DND-41 (cell line): ENCODE measurements at places on chromosomes 3 and 15.

GRCh38 chr3:42123012-42123581, 31.9 kb downstream of the TRAK1 start:
- DNase-seq = no peak

DNA sequence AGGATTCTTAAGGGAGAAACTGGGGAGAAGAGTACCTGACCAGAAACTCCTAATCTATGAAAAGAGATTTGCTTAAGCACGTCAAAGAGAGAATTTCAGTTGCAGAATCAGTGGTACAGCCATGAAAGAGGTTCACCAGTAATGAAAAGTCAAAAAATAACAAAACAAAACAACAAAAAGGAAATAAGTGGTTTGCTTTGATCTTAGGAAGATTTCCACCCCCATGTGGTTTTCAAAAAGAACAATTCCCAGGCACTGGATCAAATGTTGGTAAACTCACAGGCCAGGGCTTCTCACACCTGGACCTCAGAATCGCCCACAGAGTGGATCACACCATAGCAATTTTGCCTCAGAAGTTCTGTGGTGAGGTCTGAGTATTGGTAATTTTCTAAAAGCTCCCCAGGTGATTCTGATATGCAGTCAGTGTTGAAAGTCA, 67.5 kb downstream of the TMEM39A start:
- no peak for DNase-seq

DNA sequence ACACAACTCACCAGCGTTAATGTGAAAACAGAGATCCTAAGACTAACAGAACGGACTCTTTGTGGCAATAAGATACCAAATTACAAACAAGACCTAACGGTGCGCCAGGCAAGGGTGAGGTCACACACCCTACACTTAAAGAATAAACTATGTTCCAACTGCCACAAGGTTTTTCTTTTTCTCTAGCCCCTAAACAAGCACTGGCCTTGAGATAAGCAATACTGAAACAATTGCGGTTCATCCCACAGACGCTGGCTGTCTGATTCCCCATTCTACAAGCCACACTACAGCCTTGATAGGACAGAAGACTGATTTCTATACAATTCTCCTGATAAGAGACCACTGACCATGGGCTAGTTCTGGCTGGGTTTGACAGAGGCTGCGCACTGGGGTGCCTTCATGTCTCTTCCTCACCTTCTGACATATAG, 20.5 kb upstream of the LIMD1 start:
- no peak for DNase-seq

- no peak for DNase-seq
Observed at GRCh38 chr3:35883929-35884328, 244.6 kb downstream of the ARPP21 start.

DNA sequence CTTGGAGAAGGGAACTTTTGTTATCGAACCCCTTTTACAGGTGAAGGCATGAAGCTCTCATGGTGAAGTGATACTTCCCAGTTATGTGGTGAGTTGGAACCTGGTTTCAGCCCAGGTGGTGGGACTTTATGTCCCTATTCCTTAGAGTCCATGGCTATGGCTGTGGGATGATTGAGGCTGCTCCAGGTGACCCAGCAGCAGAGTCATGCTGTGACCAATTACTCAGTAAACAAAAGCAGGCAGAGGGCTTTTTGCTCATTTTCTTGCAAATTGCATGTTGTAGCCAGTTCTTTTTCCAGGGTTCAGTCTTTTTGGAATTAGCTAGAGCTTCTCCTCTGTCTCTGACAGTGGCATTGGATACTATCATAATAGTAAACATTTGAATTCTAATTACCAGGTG, 70.7 kb downstream of the CACNA2D3 start:
- no peak for DNase-seq

DNA sequence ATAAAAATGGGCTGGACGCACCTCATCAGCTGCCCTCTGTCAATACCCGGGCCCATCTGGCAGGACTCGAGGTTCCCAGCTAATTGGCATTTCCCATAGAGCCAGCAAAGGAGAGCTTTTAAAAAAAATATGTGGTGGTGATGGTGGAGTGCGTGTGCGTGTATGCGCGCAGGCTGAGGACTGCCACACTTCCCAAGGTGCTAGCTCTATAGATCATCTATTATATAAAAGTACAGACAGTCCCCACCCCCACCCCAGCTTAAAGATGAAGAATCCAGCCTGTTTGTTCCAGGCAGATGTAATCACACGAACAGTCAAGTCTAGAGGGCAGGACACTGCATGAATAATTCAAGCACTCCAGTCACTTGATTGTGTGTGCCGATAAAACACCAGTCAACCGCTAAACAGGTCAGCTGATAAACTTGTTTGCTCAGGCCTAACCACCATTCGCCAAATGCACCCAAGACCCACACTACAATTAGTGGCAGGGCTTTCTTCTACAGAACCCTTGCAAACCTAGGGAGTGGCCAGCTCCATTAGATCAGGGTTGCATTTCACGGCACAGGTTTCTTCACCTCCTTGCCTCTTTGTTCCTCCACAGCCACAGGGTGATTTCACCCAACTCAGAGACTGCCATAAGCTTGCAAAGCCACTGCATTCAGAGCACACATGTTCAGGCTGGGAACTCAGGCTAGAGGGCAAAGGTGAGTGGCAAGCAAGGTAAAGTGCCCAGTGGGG, 5.8 kb downstream of the TLE3 start:
- DNase-seq = no peak

GRCh38 chr3:37806505-37807200, 55.0 kb upstream of the CTDSPL start:
- DNase-seq = no peak

DNA sequence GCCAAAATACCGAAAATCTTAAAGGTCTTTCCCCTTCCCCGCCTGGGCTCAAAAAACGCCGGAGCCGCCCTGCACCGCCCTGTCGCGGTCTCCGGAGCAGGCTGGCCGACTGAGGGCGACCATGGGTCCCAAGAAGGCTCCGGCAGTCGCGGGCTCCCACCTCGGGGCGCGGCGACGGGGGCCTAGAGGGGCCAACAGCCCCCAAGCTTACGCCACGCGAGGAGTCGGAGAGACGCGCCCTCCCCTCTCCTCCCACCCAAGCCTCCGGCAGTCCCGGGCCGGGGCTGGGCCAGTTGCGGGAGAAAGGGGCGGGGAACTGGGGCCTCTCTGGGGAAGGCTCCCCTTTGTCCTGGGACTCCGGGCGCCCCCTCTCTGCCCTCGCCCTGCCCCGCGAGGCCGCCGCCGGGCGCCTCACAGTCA, 69.2 kb downstream of the GOLGA8B start:
- no peak for DNase-seq

- DNase-seq = no peak
Observed at GRCh38 chr3:106560451-106560966, 691.7 kb upstream of the CBLB start.

DNA sequence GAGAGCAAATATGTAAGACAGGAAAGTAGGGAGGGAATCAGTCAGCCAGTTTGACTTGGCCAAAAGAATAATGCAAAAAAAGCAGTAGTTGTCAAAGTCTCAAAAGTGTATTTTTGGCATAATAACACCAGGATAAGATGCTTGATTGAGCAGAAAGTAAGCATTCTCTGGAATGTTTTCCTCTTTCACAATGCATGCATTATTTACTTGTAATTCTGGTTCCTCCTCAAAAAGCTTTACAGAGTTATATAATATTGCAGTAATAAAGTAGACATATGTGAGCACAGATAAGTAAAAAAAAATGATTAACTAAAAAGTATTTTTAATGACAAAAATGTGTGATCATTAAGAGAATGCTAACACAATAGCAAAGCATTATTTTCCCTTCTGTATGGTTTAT, 285.9 kb upstream of the BCHE start:
- DNase-seq = no peak

- DNase-seq = no peak
Observed at GRCh38 chr15:77915261-77915960, 162.1 kb downstream of the TBC1D2B start.
